ENCODE measurements at places on chromosomes 1 and 21. TPM values are rescaled to one million over a fixed set of nuclear protein-coding genes. Genes with fewer than 3 reads are reported as not detected.

The CYP4Z1 gene
- not detected for total RNA-seq

The TRIM67 gene
- not detected for total RNA-seq

The EXTL1 gene
- total RNA-seq, result 3.4 TPM

The CD46 gene
- 54.3 TPM for total RNA-seq

The FAM72B gene
- total RNA-seq, result 1.9 TPM

The SESN2 gene
- 57.8 TPM for total RNA-seq

The TSPAN2 gene
- total RNA-seq, result 9.0 TPM

The IL22RA1 gene
- not detected for total RNA-seq

The KRTAP13-2 gene
- not detected for total RNA-seq

The TMPRSS15 gene
- not detected for total RNA-seq

The MROH9 gene
- total RNA-seq, result not detected

The PROK1 gene
- total RNA-seq, result not detected

The TTC22 gene
- total RNA-seq, result not detected

The TAF12 gene
- total RNA-seq, result 18.4 TPM

The SPATA21 gene
- not detected for total RNA-seq

The RIPPLY3 gene
- total RNA-seq, result not detected

The SLC44A3 gene
- total RNA-seq, result 1.6 TPM

The NEK2 gene
- 11.3 TPM for total RNA-seq

The CDKN2C gene
- 19.2 TPM for total RNA-seq

The ASCL5 gene
- not detected for total RNA-seq

The HS2ST1 gene
- total RNA-seq, result 15.2 TPM

The HHAT gene
- 1.9 TPM for total RNA-seq

The USH2A gene
- total RNA-seq, result under 0.01 TPM

The SELP gene
- total RNA-seq, result not detected

The VCAM1 gene
- 1.4 TPM for total RNA-seq

The RBP7 gene
- total RNA-seq, result not detected

The PALMD gene
- total RNA-seq, result not detected

The CRB1 gene
- total RNA-seq, result not detected

The SNRPE gene
- total RNA-seq, result 47.3 TPM

The GRHL3 gene
- not detected for total RNA-seq

The OR2G6 gene
- total RNA-seq, result not detected

The CLDN17 gene
- total RNA-seq, result not detected

The GPR37L1 gene
- not detected for total RNA-seq

The HORMAD1 gene
- not detected for total RNA-seq

The PCAT6 gene
- not detected for total RNA-seq

The S100A10 gene
- 60.7 TPM for total RNA-seq

The ANKRD35 gene
- 0.65 TPM for total RNA-seq

The TCHH gene
- total RNA-seq, result not detected

The DPM3 gene
- total RNA-seq, result 50.7 TPM

The MAN1C1 gene
- 0.51 TPM for total RNA-seq

The HSPG2 gene
- total RNA-seq, result 407 TPM

The IQGAP3 gene
- 12.5 TPM for total RNA-seq

The ERG gene
- 0.76 TPM for total RNA-seq

The GPX7 gene
- total RNA-seq, result 44.7 TPM

The C1orf53 gene
- 17.3 TPM for total RNA-seq

The RRP15 gene
- total RNA-seq, result 5.4 TPM

The COL16A1 gene
- total RNA-seq, result 247 TPM

The OR2L8 gene
- total RNA-seq, result not detected

The TMPRSS3 gene
- not detected for total RNA-seq

Data from GM23248 (cell line).